ENCODE measurements at places on chromosomes 7 and 10.

- no peak for DNase-seq
These were observed 15.0 kb upstream of the COMMD3 start for GRCh38 chr10:22301193-22301592.

- no peak for DNase-seq
These were observed 21.6 kb downstream of the LIPJ start for GRCh38 chr10:88608052-88608732.

DNA sequence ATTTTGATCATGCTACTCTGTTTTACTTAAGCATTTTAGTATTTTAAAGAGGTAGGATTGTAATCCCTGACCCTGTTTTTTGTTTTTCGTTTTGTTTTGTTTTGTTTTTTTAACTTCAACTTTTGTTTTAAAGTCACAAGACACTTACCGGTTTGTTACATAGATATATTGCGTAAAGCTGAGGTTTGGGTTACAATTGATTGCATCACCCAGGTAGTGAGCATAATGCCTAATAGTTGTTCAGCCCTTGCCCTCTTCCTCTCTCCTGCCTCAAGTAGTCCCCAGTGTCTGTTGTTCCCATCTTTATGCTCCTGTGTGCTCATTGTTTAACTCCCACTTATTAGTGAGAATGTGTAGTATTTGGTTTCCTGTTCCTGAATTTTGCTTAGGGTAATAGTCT, 93.1 kb upstream of the TEX47 start:
- no peak for DNase-seq

GRCh38 chr7:117478836-117479224, 995 bp upstream of the CFTR start:
- DNase-seq: no peak

DNA sequence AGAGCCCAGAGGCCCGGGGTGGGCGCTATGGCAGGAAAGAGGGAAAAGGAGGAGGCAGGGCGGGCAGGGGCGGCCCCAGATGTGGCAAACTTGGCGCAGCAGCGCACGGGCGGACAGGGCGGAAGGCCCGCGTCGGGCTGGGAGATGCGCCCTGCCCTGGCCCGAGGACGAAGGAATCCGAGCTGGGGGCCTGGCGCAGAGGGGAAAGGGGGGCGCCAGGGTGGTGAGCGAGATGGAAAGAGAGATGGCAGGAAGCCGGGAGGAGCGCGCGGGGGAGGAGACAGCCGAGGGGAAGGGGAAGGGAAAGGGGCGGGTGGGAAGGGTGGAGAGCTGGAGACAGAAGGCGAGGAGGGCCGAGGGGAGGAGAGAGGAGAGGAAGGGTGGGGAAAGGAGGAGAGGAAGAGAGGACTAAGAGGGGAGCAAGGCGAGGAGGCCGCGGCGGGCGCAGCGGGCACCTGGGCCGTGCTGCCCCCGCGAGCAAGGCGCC, at the start of gene MARVELD1:
TSS of gene MARVELD1 (plus strand) at position 392 of the 487 bp plus-strand sequence. CDS start 147 bp downstream, outside the sequence.
- no peak for DNase-seq

DNA sequence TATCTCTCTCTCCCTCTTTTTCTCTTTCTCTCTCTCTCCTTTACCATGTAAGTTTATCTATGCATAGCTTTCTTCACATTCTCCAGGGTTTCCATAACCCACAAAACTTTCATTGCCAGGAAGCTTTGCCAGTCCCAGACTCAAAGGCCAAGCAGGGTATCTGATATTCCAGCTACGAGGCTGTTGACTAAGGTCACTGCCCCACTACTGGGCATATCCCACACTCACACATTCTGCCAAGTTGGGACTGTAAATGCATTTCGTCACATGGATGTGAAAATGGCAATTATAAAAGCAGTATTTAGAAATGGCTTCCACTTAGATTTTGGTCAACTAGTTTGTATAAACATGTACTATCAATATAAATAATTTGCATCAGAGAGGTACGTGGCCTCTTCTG, 43.3 kb upstream of the SEPTIN7 start:
- no peak for DNase-seq

- DNase-seq: no peak
These were observed 313.3 kb downstream of the ACTR3B start for GRCh38 chr7:153072806-153073205.

- no peak for DNase-seq
These were observed at the start of gene PDGFA for GRCh38 chr7:519484-520390. PDGFA (minus strand) TSS chr7:519846; CDS start chr7:519001, 845 bp downstream.

DNA sequence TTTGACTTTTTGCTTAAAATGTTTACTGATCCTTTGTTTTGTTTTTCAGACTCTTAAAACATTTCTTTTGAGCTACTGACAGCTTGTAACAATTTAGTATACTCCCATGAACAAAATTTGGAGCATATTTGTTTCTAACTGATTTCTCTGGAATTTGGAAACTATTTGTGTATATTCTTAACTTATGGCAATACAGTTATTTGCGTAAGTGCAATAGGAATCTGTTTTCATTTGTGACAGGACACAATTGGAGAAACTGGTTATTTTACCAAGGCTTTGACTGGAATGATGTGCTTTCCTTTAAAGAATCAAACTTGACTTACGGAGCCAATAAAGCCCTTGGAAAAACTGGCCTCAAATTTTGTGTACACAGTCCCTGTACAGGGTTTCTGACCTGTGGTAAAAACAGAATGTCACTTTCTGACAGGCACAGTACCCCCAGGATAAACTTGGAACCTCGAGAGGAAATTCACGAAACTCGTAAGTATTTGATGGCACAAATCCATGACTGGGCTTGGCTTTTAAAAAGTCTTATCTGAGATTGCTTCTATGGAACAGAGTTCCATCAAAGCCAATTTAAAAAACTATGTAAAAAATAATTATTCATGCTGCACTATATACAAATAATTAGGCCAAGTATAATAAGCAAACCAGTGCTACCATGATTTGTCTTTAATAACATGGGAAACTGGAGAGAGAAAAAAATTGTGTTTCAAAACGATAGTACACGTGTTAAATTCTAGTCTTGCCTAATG, 70.4 kb downstream of the ST8SIA6 start:
- no peak for DNase-seq

GRCh38 chr7:42345478-42346299, 108.7 kb upstream of the GLI3 start:
- DNase-seq: no peak
